ENCODE measurements at places on chromosomes 2 and 18. TPM values are rescaled to one million over a fixed set of nuclear protein-coding genes. Genes with fewer than 3 reads are reported as not detected.
A peak's percentile ranks its signal among the peaks of the same experiment; 100 is the strongest.

DNA sequence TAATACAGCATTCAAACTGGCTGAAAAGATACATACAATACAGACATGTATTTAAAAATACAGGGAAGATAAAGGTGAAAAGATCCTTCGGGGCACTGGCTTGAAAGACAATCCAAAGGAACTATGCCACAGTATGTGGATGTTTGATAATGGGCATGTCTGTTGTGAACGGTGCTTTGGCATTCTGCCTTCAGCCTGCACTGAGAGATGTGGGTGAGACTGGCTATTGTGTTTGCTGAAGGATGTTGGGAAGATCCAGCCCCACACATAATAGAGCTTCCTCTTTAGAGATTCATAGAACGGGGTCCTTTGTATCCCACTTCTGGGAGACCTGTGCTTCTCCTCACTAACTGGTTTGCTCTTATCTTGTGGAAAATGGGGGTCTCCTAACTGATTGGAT is 65.1 kb upstream of the CXCR4 start:
- H3K27ac ChIP-seq: no peak overlapping the region
- no peaks in the 10 kb centered on the region for H3K27me3 ChIP-seq
- no peaks in the 10 kb centered on the region for H3K4me1 ChIP-seq
- H3K36me3 ChIP-seq: no peaks in the 10 kb centered on the region
- no peak for DNase-seq

GRCh38 chr2:48112911-48113680 is 206.8 kb upstream of the FBXO11 start:
- no peak overlapping the region for H3K4me3 ChIP-seq
- H3K4me1 ChIP-seq: peaks cover 30% of the 10 kb centered on the region
- peak overlapping the region; percentile 97 for H3K27ac ChIP-seq
- no peaks in the 10 kb centered on the region for H3K27me3 ChIP-seq
- no peaks in the 10 kb centered on the region for H3K36me3 ChIP-seq
- DNase-seq: peak; percentile 61

DNA sequence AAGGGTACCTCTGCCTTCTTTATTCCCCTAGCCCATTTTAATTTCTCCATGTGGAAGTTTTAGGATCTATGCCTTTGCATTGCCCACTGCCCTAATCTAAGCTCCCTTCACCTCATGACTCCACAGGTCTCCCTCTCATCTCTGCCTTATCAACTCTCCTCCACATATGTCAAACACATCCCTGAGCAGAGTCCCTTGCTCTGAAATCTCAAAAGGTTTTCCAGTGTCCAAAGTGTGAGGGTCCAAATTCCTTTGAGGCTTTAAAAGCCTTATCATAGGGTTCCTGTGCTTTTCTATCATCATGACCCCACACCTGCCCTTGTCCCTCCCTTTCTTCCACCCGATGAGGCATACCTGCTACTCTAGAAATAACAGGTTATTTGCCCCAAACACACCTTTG is 38.6 kb downstream of the SLC4A1AP start:
- H3K27me3 ChIP-seq: no peaks in the 10 kb centered on the region
- peaks cover 23% of the 10 kb centered on the region for H3K4me1 ChIP-seq
- peak overlapping the region; percentile 75 for H3K27ac ChIP-seq
- H3K36me3 ChIP-seq: no peaks in the 10 kb centered on the region

DNA sequence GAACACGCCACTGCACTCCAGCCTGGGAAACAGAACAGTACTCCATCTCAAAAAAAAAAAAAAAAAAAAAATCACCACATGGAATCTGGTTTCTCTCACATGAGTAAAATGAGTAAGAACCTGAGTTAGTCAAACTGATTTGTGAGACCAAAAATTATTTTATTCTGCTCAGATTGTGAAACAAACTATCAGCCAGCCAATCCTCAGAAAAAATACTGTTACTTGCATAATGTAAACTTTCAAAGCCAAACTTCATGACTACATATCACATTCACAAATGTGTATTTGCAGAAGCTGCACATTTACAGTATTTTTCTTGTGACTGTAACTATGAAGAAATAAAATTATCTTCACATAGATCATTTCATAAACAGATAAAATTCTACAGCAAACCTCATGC is 23.2 kb downstream of the SUMO1 start:
- H3K4me1 ChIP-seq: no peaks in the 10 kb centered on the region
- no peaks in the 10 kb centered on the region for H3K27me3 ChIP-seq
- H3K4me3 ChIP-seq: no peak overlapping the region
- DNase-seq: no peak

GRCh38 chr2:177740700-177741099 is 331.9 kb downstream of the PDE11A start:
- H3K27ac ChIP-seq: peak overlapping the region; percentile 11
- no peaks in the 10 kb centered on the region for H3K27me3 ChIP-seq
- H3K4me1 ChIP-seq: no peaks in the 10 kb centered on the region
- H3K36me3 ChIP-seq: no peaks in the 10 kb centered on the region
- H3K4me3 ChIP-seq: no peak overlapping the region

Gene MRPL19
- total RNA-seq: 60.9 TPM

Gene EFHD1
- total RNA-seq: 4.2 TPM

- DNase-seq: peak; percentile 60
- H3K27ac ChIP-seq: peak overlapping the region; percentile 98
- H3K4me3 ChIP-seq: no peak overlapping the region
- H3K36me3 ChIP-seq: no peaks in the 10 kb centered on the region
Measured at GRCh38 chr2:219126555-219126954, 34.1 kb downstream of the NHEJ1 start.

DNA sequence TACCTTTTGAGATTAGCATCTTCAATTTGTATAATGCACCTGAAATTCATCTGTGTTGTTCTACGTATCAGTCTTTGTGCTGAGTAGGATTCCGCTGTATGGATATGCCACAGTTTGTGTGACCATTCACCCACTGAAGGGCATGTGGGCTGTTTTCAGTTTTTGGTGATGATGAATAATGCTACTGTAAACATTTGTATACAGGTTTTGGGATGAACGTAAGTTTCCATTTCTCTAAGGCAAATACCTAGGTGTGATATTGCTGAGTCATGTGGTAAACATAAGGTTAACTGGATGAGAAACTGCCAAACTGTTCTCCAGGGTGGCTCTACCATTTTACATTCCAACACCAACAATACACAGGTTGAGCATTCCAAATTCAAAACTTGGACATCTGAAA is 35.1 kb downstream of the CABYR start:
- no peak for DNase-seq
- H3K36me3 ChIP-seq: no peaks in the 10 kb centered on the region
- no peaks in the 10 kb centered on the region for H3K27me3 ChIP-seq
- no peak overlapping the region for H3K4me3 ChIP-seq

GRCh38 chr18:5196253-5197031 is 615 bp downstream of the AKAIN1 start:
- H3K36me3 ChIP-seq: no peaks in the 10 kb centered on the region
- DNase-seq: peak; percentile 4
- H3K27ac ChIP-seq: no peak overlapping the region

DNA sequence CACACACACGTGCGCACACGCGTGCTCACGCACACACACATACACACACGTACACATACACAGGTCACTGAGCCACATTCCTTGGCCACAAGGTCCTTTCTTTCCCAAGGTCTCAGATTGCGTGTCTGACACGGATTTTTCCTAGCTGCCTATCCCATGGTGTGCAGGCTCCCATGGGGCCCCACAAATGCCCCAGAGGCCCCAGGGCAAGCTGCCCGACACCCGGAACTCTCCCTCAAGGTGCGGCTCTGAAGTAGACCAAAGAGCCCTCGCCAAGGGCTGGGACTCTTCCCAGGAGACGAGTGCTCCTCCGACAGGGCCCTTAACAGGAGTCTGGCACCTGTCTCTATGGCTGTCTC is 46.7 kb downstream of the SDC1 start:
- H3K36me3 ChIP-seq: no peaks in the 10 kb centered on the region
- H3K4me1 ChIP-seq: no peaks in the 10 kb centered on the region
- no peak overlapping the region for H3K4me3 ChIP-seq
- DNase-seq: no peak
- no peaks in the 10 kb centered on the region for H3K27me3 ChIP-seq

- H3K4me3 ChIP-seq: no peak overlapping the region
- H3K36me3 ChIP-seq: no peaks in the 10 kb centered on the region
- H3K27me3 ChIP-seq: no peaks in the 10 kb centered on the region
- DNase-seq: peak; percentile 40
- H3K27ac ChIP-seq: no peak overlapping the region
Measured at GRCh38 chr2:120384486-120385354, 38.8 kb downstream of the INHBB start.

DNA sequence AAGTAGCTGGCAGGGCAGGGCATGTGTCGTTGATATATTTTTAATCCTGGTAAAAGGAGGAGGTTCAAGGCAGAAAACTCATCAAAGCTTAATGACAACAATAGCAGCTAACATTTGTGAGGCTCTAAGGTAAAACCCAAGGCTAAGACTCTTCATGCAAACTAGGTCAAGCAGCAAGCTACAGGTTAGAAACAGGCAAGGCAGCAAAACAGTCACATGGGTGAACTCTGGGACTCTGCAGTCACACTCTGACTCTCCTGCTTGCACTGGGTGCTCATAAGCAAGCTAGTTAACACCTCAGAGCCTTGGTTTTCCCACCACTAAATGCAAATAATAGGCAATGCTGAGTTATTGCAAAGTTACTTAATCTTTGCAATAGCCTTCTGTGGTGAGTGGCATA is 7.9 kb downstream of the IL1RN start:
- no peaks in the 10 kb centered on the region for H3K27me3 ChIP-seq
- no peak for DNase-seq
- H3K4me1 ChIP-seq: peaks cover 9% of the 10 kb centered on the region
- H3K4me3 ChIP-seq: no peak overlapping the region

GRCh38 chr2:133726973-133727372 is 158.7 kb upstream of the NCKAP5 start:
- no peak overlapping the region for H3K27ac ChIP-seq
- no peaks in the 10 kb centered on the region for H3K4me1 ChIP-seq
- no peaks in the 10 kb centered on the region for H3K36me3 ChIP-seq
- DNase-seq: no peak
- H3K4me3 ChIP-seq: no peak overlapping the region
